ENCODE measurements at places on chromosomes 1 and 21.

- no peak for DNase-seq
Measured at GRCh38 chr1:79726321-79726720, 719.8 kb upstream of the ADGRL4 start.

GRCh38 chr1:114458237-114458777 is 52.7 kb downstream of the TRIM33 start:
- no peak for DNase-seq

DNA sequence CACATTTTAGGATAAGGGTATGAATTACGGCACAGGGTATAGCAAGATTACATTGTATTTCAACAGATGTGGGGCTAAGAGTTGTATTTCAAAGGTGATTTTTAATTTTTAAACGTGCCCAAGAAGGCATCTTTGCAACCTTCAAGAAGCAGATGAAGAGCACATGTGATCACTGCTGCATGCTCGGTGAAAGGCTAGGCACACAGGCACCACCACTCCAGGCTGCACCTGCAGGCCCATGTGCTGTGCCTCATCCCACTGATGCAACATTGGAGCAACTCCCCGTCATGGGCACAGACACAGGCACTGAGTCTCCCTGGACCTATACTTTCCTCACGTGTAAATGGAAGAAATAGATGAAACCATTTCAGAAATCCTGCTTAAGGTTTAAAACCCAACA is 23.5 kb downstream of the UBE2G2 start:
- DNase-seq, result no peak

DNA sequence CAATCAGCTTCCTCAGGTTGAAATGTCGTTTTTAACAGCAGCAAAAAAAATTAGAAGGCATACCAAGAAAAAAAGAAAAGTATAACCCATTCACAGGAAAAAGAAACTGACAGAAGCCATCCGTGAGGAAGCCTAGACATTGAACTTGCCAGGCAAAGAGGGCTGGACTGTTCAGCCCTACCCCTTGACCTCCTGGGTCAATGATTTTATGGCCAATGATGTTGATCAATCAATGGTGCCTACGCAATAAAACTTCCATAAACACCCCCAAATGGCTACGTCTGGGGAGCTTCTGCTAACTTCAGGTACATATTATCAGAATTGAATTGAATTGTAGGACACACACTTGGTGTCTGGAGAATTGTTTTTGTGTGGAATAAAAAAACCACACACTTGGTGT is 4.8 kb upstream of the PSEN2 start:
- DNase-seq, result no peak

GRCh38 chr1:205858141-205858961 is 8.4 kb upstream of the PM20D1 start:
- DNase-seq, result no peak

Measured in stimulated activated CD4-positive, alpha-beta T cell treated with anti-CD3 and anti-CD28 coated beads, Interleukin-12 subunit alpha, Interleukin-12 subunit beta, amount 100 ng/mL, for 48 hours (primary cell).